Activated naive CD4-positive, alpha-beta T cell (primary cell): ENCODE measurements at places on chromosomes 1 and 21.

DNA sequence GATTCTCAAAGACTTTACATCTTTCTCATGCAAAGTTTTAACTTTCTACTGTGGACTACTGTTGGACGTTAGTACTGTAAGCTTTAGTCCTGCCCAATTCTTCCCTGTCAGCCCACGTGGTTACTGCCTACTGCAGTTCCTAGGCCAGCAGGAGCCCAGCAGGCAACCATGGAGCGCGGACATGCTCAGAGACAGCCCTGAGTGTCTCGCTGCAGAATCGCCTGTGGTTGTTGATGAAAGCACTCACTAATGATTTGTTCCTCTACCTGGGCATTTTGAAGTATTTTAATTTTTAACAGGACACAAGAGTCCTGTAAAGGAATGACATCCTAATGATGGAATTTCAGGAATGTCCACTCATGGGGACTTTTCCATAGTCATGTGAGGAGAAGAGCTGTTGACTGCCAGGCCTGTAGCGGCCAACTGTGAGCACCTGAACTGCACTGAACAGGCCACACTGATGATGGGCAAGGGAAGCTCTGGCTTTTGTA, 44.1 kb downstream of the PGBD5 start:
- no peak for DNase-seq

DNA sequence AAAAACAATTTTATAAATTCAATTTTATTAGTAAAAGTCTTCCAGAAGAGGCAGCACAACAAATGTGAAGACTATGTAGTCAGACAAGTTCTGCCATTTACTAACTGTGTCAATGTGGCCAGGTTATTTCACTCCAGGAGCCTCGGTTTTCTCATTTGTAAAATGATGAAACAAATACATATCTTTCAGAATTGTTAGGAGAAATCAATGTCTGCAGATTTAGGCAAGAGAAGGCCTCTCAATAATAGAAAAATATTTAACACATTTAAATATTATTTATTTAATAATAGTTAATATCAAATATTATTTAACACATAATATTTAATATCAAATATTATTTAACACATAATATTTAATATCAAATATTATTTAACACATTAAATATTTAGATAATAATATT, 75.6 kb upstream of the PTGFR start:
- DNase-seq: no peak

- DNase-seq: no peak
These were observed 4.6 kb downstream of the ALX3 start for GRCh38 chr1:110065841-110066240.

- DNase-seq: no peak
These were observed 23.4 kb downstream of the DMRTB1 start for GRCh38 chr1:53482441-53483153.

GRCh38 chr1:33641104-33641830, 168.8 kb downstream of the ZSCAN20 start:
- DNase-seq: no peak

GRCh38 chr1:200039849-200040474, 12.5 kb downstream of the NR5A2 start:
- no peak for DNase-seq

- DNase-seq: no peak
These were observed 46.3 kb upstream of the CACYBP start for GRCh38 chr1:174953285-174954072.

DNA sequence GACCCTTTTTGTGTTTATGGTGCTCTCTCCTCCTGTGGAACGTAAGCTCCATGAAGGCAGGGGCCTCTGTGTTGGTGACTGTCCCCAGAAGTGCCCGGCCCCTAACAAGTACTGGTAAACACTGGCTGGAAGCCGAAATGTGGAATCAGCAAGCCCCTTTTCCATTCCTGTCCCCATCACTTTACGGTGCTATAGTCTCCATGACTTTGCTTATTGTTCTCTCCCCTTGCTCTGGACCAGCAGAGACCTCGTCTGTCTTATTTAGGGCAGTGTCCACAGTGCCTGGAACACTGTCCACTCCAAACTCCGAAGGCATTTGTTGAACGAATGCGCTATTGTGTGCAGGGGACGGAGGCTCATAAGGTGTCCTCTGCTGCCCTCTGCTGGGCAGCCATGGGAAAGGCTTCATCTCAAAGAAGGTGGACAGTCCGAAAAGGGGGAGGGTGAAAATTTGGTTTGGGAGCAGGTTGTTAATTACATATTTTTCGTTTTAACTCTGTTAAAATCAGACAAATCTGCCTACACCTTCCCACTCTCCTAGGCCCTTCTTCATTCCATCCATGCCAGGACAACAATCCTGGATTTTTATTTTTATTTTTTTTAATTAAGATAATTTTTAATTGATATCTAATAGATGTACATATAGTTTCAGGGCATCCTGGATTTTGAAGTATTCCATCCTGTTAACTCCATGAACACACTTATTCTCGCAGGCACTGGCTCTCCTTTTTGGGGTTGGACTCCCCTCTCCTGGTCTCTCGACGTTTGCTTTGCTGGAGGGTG, 115.6 kb downstream of the PGBD5 start:
- no peak for DNase-seq

GRCh38 chr1:69814926-69815325, 247.2 kb downstream of the LRRC7 start:
- no peak for DNase-seq

GRCh38 chr1:38152351-38153065, 105.9 kb upstream of the POU3F1 start:
- DNase-seq: no peak

- DNase-seq: no peak
These were observed 16.1 kb upstream of the IFFO2 start for GRCh38 chr1:18972531-18972930.

GRCh38 chr1:202890392-202890791, 1.4 kb upstream of the RABIF start:
- DNase-seq: no peak

- no peak for DNase-seq
These were observed 29.3 kb downstream of the C1orf116 start for GRCh38 chr1:207003210-207003609.

GRCh38 chr1:88001460-88001859, 672.8 kb downstream of the LMO4 start:
- DNase-seq: no peak

- DNase-seq: no peak
These were observed 74.3 kb downstream of the SLC16A1 start for GRCh38 chr1:112881742-112882127.

GRCh38 chr1:117697220-117697781, 91.5 kb downstream of the TENT5C start:
- no peak for DNase-seq

DNA sequence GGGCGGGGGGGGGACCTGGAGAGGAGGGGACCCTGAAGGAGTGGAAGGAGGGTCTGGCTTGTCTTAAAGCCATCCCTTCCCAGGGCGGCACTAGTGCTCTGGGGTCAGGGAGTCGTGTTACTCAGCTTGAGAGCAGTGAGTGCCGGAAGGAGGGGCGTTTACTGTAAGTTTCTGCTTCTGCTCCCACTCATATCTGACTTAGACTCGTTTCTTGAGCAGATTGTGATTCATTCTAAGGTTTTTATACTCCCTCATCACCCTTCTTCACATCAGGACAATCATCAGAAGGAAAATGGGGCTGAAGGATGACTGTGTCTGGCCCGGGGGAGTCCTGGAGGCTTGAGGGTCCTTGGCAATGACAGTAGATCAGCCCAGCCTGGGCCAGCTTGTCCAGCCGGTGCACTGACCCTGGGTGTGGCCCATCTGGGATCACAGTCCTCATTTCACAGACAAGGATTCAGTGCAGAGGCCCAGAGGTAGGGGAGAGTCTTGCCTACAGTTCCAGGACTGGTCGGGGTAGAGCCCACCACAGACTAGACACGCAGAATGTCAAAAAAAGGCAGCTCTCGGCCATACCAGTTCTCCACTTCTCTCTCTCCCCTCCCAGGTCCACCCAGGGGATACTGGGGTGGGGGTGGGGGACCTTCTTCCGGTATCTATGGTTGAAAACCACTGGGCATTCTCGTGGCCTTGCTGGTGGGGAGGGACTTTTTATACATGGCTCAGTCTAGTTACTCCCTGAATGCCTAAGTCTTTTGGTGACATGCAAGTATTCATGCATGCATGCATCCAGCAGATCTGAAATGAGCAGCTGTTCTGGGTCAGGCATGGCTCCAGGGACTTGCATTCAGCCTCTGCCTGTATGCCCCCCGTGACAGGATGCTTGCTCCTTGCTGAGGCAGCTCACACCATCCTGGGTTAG, 5.1 kb downstream of the TNFRSF8 start:
- no peak for DNase-seq

DNA sequence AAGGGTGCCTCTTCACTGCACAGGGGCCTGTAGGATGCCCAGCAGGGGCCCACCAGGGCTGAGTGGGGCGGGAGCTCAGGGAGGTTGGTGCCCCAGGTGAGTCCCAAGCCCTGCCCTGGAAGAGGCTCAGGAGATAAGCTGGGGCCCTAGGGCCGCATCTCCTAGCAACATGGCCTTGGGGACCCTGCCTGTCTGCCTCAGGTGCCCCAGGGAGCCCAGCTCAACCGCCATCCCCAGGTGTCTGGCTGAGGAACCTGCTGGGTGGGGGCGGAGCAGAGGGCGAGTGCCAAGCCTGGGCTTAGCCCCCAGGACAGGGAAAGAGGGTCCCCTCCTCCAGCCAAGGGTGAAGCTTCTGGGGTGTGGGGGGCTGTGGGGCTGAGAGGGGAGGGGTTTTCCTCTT, 54.8 kb downstream of the FOXO6 start:
- DNase-seq: no peak

DNA sequence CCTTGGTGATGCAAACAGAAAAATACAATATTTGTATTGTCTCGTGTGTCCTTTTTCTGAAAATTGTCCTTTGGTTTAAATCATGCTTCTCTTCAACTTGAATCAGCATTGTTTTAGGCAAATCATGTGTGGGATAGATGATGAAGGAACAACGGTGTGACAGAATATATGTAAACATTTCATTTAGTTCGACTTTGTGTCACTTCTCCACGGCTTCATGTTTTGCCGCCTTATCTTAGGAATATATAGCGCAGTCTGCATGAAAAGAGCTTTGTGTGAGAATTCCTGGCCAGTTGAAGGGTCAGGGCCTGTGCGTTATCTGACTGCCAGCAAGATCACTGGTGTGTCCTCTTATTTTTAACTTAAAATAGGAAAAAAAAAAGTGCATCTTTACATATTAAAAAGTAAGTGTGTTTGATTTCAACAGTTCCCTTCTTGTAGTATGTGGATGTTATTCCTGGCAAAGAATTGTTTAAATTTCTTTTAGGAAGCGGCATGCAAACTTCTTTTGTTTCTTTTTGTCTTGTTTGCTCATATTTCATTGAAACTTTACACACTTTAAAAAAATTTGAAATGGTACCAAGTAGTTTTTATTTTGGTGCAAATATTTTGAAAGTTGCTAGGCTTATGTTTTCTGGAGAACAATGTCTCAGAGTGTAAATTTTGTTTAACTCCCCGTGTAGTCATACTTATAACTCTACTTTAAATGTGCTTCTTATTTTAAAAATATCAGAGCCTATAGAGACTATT, 465.2 kb downstream of the USP25 start:
- no peak for DNase-seq

DNA sequence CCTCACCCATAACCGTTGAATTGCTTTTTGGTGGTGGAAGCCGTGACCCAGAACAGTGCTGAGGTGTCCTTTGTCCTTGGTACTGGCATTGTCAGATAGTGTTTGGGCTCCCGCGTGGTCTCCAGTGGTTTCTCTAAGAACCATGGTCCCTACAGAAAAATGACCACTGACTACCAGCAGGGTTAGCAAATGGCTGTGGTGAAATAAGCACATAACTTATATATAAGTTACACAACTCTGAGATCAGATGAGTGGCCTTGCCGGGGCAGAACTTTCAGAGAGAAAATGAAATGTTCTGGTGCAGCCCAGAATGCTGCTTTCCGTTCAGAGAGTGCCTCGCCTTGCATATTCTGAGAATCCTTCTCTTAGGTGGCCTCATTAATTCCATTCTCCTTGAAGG, 5.0 kb downstream of the SLC37A1 start:
- no peak for DNase-seq

- DNase-seq: no peak
These were observed 92.5 kb downstream of the SLC25A24 start for GRCh38 chr1:108107658-108108057.

DNA sequence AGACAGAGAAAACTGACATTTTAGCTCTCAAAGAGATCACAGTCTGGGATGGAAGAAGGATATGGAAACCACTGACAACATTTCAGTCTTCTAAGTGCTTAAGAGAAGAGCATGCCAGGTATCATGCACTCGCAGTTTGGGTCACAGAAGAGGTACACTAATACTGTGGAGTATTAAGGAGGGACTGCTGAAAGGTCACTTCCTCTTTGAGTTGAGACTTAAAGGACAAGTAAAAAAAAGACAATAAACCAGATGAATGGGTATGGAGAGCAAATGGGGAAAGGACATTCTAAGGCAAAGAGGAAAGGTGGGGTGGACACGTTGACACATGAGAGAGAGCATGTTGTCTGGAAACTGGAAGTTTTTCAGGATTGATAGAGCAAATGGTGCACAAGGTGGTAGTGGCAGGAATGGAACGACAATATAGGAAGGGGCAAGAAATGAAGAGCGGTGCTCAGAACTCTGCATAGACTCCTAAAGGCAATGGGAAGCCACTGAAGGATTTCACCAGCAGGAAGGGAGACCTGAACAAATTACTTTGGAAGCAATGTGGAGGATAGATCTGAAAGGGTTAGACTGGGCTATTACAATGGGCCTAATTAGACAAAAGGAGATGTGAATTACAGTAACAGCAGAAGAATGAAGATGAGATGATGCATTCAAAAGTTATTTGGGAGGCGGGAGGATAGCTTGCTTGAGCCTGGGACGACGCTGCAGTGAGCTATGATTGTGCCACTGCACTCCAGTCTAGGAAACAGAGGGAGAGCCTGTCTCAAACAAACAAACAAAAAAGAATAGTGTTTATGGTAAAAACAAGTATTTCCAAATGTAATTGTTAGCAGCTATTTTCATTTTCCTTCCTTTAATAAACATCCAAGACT, 11.1 kb downstream of the DIPK1A start:
- DNase-seq: no peak

GRCh38 chr1:3483801-3484444, 29.5 kb downstream of the ARHGEF16 start:
- no peak for DNase-seq

DNA sequence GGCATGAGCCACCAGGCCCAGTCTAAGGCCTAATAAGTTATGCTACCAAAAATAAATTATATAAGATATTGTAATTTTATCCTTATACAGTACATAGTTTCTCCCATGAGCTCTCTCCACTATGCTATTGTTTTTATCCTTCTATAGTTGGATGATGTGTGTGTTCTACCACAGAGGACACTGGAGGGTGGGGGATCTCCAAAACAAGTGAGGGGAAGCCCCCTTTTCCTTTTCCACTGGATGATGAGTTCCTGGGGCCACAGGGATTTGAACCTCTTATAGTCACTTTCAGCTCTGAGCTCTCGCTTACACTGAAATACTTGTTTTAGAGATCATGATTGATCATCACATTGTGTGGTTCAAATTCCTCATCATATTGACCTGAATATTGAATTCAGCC, 77.6 kb upstream of the VAV3 start:
- DNase-seq: no peak

- no peak for DNase-seq
These were observed 24.9 kb downstream of the DIP2A start for GRCh38 chr21:46483300-46484295.
